Aorta (tissue), 5 donors: ENCODE measurements at places on chromosomes 11 and 22.
A peak's percentile ranks its signal among the peaks of the same experiment; 100 is the strongest.

DNA sequence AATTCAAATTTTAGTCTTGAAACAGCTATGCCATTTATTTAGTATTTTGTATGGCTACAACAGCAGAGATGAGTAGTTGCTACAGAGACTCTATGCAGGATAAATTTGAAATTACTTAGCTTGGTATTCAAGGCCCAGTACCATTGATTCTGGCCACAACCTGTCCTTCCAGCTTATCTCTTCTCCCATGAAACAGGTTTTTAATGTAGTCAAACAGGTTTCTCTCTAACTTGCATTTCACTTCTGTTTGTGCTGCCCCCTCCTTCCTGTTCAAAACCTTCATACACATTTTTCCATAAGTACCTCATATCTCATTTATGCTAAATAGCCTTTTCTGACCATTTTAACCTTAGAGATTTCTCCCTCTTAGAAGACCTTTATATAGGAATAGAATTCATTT, 3.3 kb downstream of the USP47 start:
- no peak for DNase-seq

GRCh38 chr11:70098936-70099335, 20.8 kb downstream of the ANO1 start:
- DNase-seq = no peak

DNA sequence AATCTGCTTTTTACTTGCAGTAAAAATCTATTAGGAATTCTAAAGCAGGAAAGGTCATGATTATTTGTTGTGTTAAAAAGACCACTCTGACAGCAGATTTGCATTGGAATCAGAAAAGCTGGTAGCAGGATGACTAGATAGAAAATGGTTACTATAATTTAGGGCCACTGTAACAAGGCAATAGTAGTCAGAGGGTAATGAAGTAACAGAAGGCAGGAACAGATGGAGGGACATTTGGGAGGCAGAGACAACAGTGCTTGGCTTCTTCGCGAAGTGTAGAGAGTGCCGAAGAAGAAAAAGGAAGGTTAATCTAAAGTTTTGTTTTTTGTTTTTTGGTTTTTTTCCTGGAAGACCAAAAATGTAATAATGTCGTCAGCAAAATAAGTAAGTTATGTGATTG, 129.8 kb upstream of the SLC5A12 start:
- DNase-seq = no peak

DNA sequence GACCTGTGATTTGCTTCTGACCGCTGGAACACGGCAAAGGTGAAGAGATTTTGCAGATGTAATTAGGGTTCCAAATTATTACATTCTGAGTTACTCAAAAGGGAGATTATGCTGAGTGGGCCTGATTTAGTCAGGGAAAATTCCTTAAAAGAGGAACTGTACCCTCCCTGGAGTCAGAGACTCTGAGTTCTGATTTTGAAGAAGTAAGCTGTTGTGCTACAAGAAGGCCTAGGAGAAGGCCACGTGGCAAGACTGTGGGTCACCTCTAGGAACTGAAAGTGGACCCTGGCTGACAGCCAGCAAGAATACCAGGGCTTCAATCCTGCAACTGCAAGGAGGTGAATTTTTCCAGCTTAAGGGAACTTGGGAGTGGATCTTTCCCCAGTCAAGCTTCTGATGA, 45.3 kb downstream of the CHRDL2 start:
- DNase-seq = peak; percentile 61

- no peak for DNase-seq
Observed at GRCh38 chr22:25495285-25495684, 69.2 kb upstream of the GRK3 start.

DNA sequence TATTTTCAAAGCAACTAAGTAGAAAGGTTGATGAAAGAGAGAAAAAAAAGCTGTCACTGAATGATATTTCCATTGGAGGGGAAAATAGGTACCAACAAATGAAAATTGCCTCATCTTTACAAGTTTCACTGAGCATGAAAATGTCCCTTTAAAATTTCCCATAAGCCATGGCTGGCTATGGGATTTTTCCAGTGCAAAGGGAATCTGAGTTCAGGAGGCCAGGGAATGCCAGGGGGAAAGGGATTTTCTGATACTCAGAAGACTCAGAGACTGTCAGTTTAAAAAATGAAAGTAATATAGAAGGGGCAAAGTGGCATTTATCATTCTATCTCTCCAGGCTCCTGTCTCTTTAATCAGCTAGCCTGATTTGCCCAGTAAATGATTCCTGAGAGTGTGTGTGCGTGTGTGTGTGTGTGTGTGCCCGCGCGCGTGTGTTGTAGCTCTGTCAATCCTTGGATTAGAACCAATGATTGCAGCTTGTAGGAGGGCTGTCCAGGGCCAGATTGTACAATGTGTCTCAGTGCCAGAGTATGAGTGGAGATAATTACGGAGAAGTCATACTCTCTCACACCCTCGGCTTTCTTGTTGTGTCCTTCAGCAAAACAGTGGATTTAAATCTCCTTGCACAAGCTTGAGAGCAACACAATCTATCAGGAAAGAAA, at the start of gene NTM:
TSS of gene NTM (plus strand) at position 526 of the 662 bp plus-strand sequence.
- no peak for DNase-seq

- no peak for DNase-seq
Observed at GRCh38 chr11:113664981-113665710, 41.0 kb downstream of the TMPRSS5 start.

DNA sequence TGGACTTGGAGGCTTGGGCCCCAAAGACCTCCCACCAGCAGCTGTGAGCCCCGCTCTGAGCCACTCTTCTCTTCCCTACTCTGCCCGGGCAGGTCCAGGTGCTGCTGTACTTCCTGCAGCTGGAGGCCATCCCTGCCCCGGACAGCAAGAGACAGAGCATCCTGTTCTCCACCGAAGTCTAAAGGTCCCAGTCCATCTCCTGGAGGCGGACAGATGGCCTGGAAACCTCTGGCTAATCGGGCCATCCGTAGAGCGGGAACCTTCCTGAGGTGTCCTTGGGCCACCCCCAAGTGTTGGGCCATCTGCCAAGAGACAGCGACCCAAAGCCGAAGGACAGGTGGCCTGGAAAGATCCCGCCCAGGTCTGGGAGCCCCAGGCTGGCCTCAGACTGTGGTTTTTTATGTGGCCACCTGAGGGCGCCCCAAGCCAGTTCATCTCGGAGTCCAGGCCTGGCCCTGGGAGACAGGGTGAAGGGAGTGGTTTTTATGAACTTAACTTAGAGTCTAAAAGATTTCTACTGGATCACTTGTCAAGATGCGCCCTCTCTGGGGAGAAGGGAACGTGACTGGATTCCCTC, 135.1 kb downstream of the BCR start:
- DNase-seq = peak; percentile 71

- peak; percentile 87 for DNase-seq
Observed at GRCh38 chr11:112784323-112785073, 176.7 kb upstream of the NCAM1 start.
